ENCODE measurements at places on chromosomes 4 and X. TPM values are rescaled to one million over a fixed set of nuclear protein-coding genes. Genes with fewer than 3 reads are reported as not detected.

GRCh38 chrX:143757887-143758286 is 37.3 kb upstream of the SPANXN2 start:
- H3K27me3 ChIP-seq: no peaks in the 10 kb centered on the region
- H3K27ac ChIP-seq: no peak overlapping the region
- DNase-seq: no peak
- no peak overlapping the region for H3K4me3 ChIP-seq
- H3K4me1 ChIP-seq: no peaks in the 10 kb centered on the region
- no peaks in the 10 kb centered on the region for H3K36me3 ChIP-seq

DNA sequence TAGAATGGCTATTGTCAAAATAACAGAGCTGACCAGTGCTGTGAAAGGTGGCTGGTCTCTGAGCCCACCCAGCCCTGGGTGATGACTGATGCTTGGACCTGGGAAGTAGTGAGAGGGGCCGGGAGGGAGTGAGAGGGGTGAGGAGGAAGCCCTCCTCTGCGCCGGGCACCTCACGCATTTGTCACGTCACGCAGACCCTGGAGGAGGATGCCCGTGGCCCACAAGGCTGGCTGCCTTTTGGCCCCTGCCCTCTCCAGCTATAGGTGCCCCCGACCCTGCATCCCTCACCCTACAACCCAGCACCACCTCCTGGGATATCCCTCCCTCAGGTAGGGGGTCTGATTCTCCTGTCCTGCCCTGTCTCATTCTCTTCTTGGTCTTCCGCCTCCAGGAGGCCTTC is 207.4 kb downstream of the AFAP1 start:
- DNase-seq: no peak
- no peaks in the 10 kb centered on the region for H3K4me1 ChIP-seq
- H3K27me3 ChIP-seq: peaks cover 6% of the 10 kb centered on the region
- H3K4me3 ChIP-seq: no peak overlapping the region
- no peak overlapping the region for H3K27ac ChIP-seq
- peaks cover 8% of the 10 kb centered on the region for H3K36me3 ChIP-seq

Gene COQ2
- 5.3 TPM for total RNA-seq

Gene MRPL1
- total RNA-seq: 20.1 TPM

DNA sequence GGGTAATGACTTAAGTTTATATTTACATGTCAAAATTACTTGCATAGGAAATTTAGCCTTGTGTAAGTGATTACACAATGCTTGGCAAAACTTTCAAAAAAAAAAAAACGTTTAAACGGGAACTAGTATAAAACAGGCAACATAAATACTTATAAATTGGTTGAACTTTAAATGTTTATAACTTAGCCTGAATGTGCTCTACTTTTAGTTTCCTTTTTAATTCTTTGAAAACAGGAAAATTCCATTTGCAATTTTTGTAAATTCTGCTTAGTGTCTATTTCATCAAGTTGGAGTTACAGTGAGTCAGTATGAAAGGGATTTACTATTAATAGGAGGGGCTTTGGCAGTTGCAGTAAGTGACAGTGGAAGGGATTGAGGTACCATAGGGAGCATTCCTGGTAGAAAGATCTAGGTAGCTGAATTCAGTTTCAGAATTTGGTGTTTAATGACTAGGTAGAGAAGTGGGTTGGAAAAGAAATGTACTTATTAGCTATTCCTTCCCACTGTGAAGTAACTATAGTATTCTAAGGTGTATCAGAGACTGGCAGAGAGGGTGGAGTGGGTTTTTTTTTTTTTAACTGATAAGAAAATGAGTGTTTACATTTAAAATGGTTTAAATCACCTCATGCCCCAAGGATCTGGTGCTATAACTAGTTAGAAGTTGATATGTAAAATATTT is 2.8 kb downstream of the STAG2 start:
- H3K36me3 ChIP-seq: no peaks in the 10 kb centered on the region
- H3K4me3 ChIP-seq: peak overlapping the region; percentile 95
- peaks cover 8% of the 10 kb centered on the region for H3K27me3 ChIP-seq
- H3K4me1 ChIP-seq: peaks cover 9% of the 10 kb centered on the region

- no peak for DNase-seq
- H3K27me3 ChIP-seq: peaks cover 1% of the 10 kb centered on the region
- peaks cover 4% of the 10 kb centered on the region for H3K4me1 ChIP-seq
- peak overlapping the region; percentile 28 for H3K4me3 ChIP-seq
- no peaks in the 10 kb centered on the region for H3K36me3 ChIP-seq
Observed at GRCh38 chrX:40261833-40262156, 164.0 kb upstream of the BCOR start.

Gene SULT1B1
- 0.10 TPM for total RNA-seq

- peak overlapping the region; percentile 63 for H3K4me3 ChIP-seq
- DNase-seq: no peak
- H3K27me3 ChIP-seq: peaks cover 6% of the 10 kb centered on the region
- H3K27ac ChIP-seq: peak overlapping the region; percentile 75
Observed at GRCh38 chr4:145887241-145887991, 51.2 kb downstream of the ZNF827 start.

DNA sequence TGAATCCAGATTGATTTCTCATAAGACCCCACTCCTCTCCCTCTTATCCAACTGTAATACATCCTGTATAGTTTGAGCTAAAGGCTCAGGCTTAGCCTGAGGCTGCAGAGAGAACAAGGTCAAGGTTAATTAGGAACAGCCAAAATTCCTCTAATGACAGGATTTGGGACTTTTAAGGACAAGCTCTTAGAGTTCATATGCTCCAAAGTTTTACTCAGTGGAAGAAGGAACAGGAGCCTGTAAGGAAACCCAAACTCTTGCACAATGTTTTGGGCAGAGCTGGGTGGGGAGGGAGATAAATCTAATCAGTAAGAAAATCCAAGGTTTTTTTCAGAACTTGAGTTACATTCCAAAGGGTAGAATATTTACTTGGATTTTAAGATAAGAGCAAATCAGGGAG is 238.8 kb downstream of the QDPR start:
- H3K4me3 ChIP-seq: no peak overlapping the region
- H3K27ac ChIP-seq: no peak overlapping the region
- no peaks in the 10 kb centered on the region for H3K36me3 ChIP-seq
- H3K4me1 ChIP-seq: no peaks in the 10 kb centered on the region
- no peaks in the 10 kb centered on the region for H3K27me3 ChIP-seq
- no peak for DNase-seq

GRCh38 chr4:26826721-26827120 is 33.9 kb upstream of the STIM2 start:
- no peak for DNase-seq
- H3K27me3 ChIP-seq: no peaks in the 10 kb centered on the region
- no peak overlapping the region for H3K4me3 ChIP-seq
- H3K36me3 ChIP-seq: peaks cover 9% of the 10 kb centered on the region

- H3K27ac ChIP-seq: no peak overlapping the region
- no peaks in the 10 kb centered on the region for H3K4me1 ChIP-seq
- H3K36me3 ChIP-seq: no peaks in the 10 kb centered on the region
- no peak overlapping the region for H3K4me3 ChIP-seq
- no peaks in the 10 kb centered on the region for H3K27me3 ChIP-seq
Observed at GRCh38 chr4:31929676-31930345, 1209.6 kb downstream of the PCDH7 start.

DNA sequence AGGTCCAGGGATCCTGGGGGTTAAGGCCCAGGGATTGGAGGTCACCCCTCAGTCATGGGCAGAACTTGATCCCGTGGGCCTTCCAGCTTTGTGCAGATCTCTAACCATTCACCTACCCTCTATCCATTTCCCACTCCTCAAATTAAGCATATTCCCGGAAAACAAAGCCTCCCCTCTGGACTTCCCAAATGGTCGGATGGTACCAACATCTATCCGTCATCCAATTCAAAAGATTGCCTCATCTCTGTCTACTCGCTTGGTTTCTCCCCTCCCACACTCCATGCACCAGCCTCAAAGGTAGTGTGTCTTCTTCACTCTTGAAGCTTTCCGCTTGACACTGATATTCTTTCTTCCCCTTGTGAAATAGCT is 473 bp upstream of the BCLAF3 start:
- no peaks in the 10 kb centered on the region for H3K36me3 ChIP-seq
- no peak for DNase-seq
- H3K27me3 ChIP-seq: peaks cover 8% of the 10 kb centered on the region
- H3K27ac ChIP-seq: peak overlapping the region; percentile 86
- H3K4me3 ChIP-seq: peak overlapping the region; percentile 75

GRCh38 chr4:121728066-121728465 is 31.3 kb upstream of the ANXA5 start:
- H3K27ac ChIP-seq: no peak overlapping the region
- peaks cover 4% of the 10 kb centered on the region for H3K4me1 ChIP-seq
- DNase-seq: no peak
- no peaks in the 10 kb centered on the region for H3K36me3 ChIP-seq

GRCh38 chr4:7808181-7808580 is 131.5 kb downstream of the AFAP1 start:
- peaks cover 18% of the 10 kb centered on the region for H3K36me3 ChIP-seq
- H3K27ac ChIP-seq: peak overlapping the region; percentile 83
- H3K27me3 ChIP-seq: peaks cover 56% of the 10 kb centered on the region
- peaks cover 83% of the 10 kb centered on the region for H3K4me1 ChIP-seq
- peak overlapping the region; percentile 39 for H3K4me3 ChIP-seq

- H3K27ac ChIP-seq: no peak overlapping the region
- peaks cover 1% of the 10 kb centered on the region for H3K27me3 ChIP-seq
- peaks cover 2% of the 10 kb centered on the region for H3K4me1 ChIP-seq
- no peak overlapping the region for H3K4me3 ChIP-seq
- no peak for DNase-seq
Observed at GRCh38 chrX:108875548-108875947, 139.2 kb upstream of the IRS4 start.

DNA sequence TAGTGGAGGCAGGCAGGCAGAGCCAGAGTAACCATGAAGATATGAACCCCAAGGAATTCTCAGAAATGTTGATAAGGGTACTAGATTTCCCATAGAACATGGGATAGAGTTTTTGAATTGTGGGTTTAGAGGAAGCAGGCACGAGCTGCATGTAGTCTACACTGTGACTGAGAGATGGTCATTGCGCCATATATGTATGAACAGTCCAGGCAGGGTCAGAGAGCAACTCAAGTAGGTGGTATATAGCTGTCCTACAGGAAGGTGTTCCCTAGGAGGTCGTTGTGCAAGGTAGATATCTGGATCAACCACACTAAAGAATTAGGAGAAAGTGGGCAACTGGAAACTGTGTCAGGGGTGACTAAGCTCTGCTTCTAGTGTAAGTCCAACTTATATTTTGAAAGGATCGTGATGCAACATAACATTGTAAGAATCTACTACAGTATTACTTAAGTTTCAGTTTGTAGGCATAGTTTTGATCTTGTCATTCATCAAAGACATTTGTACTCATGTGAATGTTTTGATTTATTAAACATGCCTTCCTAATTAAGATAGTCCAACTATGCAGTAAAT is 94.6 kb downstream of the HPGD start:
- no peak for DNase-seq
- H3K27me3 ChIP-seq: no peaks in the 10 kb centered on the region
- H3K27ac ChIP-seq: no peak overlapping the region
- H3K4me1 ChIP-seq: peaks cover 8% of the 10 kb centered on the region

Gene GPR50
- total RNA-seq: 0.42 TPM

Gene SLC10A4
- 7.1 TPM for total RNA-seq

GRCh38 chr4:54879576-54879975 is 221.8 kb downstream of the KIT start:
- DNase-seq: no peak
- no peaks in the 10 kb centered on the region for H3K4me1 ChIP-seq
- no peaks in the 10 kb centered on the region for H3K27me3 ChIP-seq
- H3K27ac ChIP-seq: no peak overlapping the region
- H3K36me3 ChIP-seq: no peaks in the 10 kb centered on the region
- no peak overlapping the region for H3K4me3 ChIP-seq

DNA sequence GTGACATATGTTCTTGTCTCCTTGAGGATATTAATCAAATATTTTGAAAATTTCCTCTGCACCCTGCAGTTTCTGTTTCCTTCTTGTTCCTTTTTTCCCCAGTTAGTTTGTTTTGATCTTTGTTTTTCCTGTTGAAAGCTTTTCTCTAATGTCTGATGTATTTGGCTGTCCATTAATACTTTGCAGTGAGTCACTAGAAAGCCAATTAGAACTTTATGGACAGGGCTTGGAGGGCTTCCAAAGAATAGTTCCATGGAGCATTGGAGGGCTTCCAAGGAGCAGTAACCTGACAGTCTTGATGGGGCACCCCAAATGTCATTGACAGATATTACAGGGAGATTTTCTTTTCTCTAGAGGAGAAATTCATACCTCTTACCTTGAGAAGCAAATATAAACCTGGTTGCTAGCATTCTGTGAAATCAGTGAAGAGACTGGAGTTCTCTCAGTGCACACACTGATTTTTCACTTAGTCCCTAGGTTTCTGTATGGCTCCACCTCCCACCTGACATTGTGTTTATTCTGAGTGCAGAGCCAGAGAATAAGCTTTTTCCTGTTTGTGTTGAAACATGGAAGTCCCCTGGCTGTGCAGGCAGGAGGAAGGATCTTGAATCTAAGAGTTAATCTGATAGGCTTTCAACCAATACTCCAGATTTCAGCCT is 26.5 kb downstream of the SPARCL1 start:
- H3K4me1 ChIP-seq: no peaks in the 10 kb centered on the region
- no peaks in the 10 kb centered on the region for H3K27me3 ChIP-seq
- no peak overlapping the region for H3K4me3 ChIP-seq
- H3K36me3 ChIP-seq: no peaks in the 10 kb centered on the region
- DNase-seq: no peak
- no peak overlapping the region for H3K27ac ChIP-seq

DNA sequence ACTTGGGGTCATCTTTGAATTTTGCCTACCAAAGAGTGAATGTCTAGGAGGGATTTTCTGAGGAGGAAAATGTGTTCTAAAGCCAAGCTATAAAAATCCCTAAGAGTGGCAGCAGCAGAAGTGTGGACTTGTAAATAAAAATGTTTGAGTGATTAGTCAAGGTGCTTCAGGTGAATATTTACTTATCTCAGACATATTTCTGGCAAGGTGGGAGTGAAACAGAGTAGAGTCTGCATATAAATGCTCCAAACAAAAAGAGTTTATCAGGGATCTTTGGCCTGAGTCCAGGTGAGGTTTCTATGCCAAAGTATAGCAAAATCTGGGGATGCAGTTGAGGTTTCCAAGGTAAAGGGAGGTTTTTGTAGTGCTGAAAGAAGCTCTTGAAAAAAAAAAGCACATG is 19.7 kb downstream of the CYSLTR1 start:
- H3K4me3 ChIP-seq: no peak overlapping the region
- no peaks in the 10 kb centered on the region for H3K4me1 ChIP-seq
- no peaks in the 10 kb centered on the region for H3K36me3 ChIP-seq

GRCh38 chrX:146481735-146482134 is 327.8 kb upstream of the CXorf51B start:
- H3K4me1 ChIP-seq: no peaks in the 10 kb centered on the region
- no peaks in the 10 kb centered on the region for H3K36me3 ChIP-seq

Gene CT83
- not detected for total RNA-seq
